ENCODE measurements at places on chromosomes 11 and 22.

- no peak overlapping the region for H3K27ac ChIP-seq
- H3K4me3 ChIP-seq, result no peak overlapping the region
- H3K36me3 ChIP-seq, result no peaks in the 10 kb centered on the region
- no peaks in the 10 kb centered on the region for H3K27me3 ChIP-seq
These were observed 13.2 kb upstream of the FXYD2 start for GRCh38 chr11:117837791-117838190.

DNA sequence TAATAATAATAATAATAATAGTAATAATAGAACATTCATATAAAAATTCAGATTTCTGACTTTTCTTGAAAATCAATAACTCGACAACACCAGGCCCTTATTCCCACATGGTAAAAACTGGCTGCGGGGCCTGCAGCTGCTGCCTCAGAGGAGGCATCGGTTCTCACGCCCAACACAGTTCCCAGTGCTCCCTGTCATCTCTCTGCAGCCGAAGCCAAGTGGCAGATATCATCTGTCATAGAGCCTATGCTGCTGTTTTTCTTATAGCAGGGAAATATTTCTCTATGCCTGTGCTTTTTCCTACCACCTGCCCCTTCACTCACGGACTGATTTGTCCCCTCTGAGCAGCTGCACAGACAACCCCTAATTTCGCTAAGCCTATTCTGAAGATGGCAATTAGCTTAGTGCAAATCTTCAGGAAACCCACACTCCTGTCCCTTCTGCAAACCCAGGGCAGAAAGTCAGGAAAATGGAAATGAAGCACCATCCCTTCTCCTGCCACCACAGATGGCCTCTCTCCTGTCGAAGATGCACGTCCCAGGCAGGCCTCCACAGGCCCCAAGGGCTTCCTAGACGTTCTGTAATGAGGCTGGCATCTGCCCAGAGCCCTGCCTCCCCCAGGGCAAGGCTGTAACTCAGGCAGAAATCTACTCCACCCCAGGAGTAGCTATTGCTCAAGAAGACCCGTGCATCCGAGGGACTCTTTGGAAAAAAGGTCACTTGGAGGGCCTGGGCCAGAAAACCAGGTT is 66.7 kb downstream of the SYN3 start:
- no peaks in the 10 kb centered on the region for H3K36me3 ChIP-seq
- no peak overlapping the region for H3K4me3 ChIP-seq
- DNase-seq, result no peak
- no peak overlapping the region for H3K27ac ChIP-seq

- no peaks in the 10 kb centered on the region for H3K27me3 ChIP-seq
- no peak overlapping the region for H3K4me3 ChIP-seq
- DNase-seq, result no peak
- no peaks in the 10 kb centered on the region for H3K36me3 ChIP-seq
- no peaks in the 10 kb centered on the region for H3K4me1 ChIP-seq
These were observed 9.6 kb upstream of the RELA start for GRCh38 chr11:65672180-65672860.

- H3K27ac ChIP-seq, result no peak overlapping the region
These were observed 37.7 kb upstream of the PCF11 start for GRCh38 chr11:83119216-83119615.

- H3K27ac ChIP-seq, result no peak overlapping the region
- H3K4me3 ChIP-seq, result no peak overlapping the region
- DNase-seq, result no peak
- H3K36me3 ChIP-seq, result no peaks in the 10 kb centered on the region
These were observed 70.6 kb downstream of the CTSC start for GRCh38 chr11:88266919-88267318.

- H3K27ac ChIP-seq, result no peak overlapping the region
- no peaks in the 10 kb centered on the region for H3K4me1 ChIP-seq
- H3K36me3 ChIP-seq, result no peaks in the 10 kb centered on the region
- DNase-seq, result no peak
- H3K4me3 ChIP-seq, result no peak overlapping the region
These were observed 4.6 kb downstream of the TECTA start for GRCh38 chr11:121105481-121106195.

DNA sequence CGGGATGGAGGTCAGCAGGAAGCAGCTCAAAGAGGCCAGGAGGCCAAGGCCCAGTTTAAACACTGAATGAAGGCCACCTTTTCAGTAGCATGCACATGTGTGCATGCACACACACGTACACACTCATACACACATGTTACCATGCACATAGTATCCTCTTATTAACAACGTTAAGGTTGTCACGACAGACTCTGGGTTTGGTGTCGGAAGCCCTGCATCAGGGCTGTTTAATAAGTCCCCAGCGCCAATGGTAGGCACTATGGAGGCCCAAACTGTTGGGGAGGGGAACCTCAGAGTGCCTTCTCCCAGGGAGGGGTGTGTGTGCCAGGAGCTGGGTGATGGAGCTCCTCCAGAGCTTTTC is 39.5 kb upstream of the ADA2 start:
- no peak overlapping the region for H3K27ac ChIP-seq
- H3K4me3 ChIP-seq, result no peak overlapping the region
- no peaks in the 10 kb centered on the region for H3K27me3 ChIP-seq
- no peaks in the 10 kb centered on the region for H3K36me3 ChIP-seq
- peaks cover 6% of the 10 kb centered on the region for H3K4me1 ChIP-seq

DNA sequence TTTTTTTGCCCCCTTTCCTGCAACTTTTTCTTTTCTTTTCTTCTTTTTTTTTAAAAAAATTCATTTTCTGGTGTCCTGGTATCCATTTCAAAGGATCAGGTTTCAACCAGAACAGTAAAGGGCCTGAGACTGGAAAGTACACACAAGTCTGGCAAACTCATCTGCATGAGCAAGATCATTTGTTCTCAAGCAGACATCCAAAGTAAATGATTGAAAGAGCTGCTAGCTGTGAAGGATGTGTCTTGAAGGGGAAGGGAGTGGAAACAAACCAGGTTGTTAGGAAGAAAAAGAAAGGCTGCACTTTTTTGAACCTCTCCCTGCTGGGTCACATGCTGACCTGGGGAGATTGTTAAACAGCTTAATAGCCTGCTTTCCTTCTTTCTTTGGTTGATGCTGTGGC is 5.3 kb downstream of the YAP1 start:
- H3K27me3 ChIP-seq, result peaks cover 9% of the 10 kb centered on the region
- DNase-seq, result no peak
- no peak overlapping the region for H3K4me3 ChIP-seq
- H3K4me1 ChIP-seq, result peaks cover 5% of the 10 kb centered on the region
- no peaks in the 10 kb centered on the region for H3K36me3 ChIP-seq
- no peak overlapping the region for H3K27ac ChIP-seq
